Frontal cortex (tissue), 4 donors: ENCODE measurements at places on chromosomes 1 and 21. TPM values are rescaled to one million over a fixed set of nuclear protein-coding genes. Genes with fewer than 3 reads are reported as not detected.

TMEM82 gene
- not detected for total RNA-seq

DNA sequence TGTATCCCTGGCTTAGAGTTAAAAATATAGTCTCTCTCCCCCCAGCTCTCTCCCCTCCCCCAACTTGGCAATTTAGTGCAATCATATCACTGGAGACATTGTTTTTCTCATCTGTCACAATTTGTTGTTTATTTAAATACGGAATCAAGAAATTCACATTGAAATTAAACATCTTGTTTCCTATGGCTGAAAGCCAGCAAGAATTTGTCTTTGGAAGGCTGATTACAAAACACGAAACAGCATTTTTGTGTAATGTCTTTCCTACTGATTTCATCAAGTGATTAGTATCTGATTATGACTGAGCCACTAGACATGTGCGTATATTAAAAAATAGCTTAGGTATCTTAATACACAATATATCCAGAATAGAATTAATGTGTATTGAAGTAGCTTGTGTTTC lies 119.7 kb downstream of the LYPLAL1 start:
- DNase-seq, result no peak

SPRR4 gene
- total RNA-seq, result not detected

- no peak for DNase-seq
Observed at GRCh38 chr1:20950679-20951078, 163.6 kb upstream of the HP1BP3 start.

- DNase-seq, result no peak
Observed at GRCh38 chr1:245245021-245245667, 90.4 kb downstream of the KIF26B start.

GRCh38 chr1:5620418-5620817 lies 371.8 kb downstream of the NPHP4 start:
- no peak for DNase-seq

DNA sequence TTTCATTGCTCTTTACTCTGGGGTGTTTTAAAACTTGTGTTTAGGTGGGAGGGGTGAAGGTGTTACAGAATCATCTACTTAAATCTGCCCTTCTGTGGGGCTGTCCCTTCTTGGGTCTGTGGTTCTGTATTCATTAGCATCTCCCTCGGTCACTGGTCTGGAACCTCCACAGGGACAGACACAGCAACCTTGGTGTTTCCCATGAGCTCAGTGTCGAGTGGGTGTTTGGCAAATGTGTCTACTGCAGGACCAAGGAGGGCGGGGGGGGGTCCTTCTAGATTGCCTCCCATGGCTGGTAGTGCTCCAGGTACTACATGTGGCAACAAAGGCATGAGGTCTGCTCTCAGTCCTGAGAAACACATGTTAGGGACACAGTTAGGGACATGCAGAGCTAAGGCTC lies 273.4 kb downstream of the PCP4 start:
- no peak for DNase-seq

GRCh38 chr1:75991497-75992114 lies 59.4 kb upstream of the ASB17 start:
- peak; percentile 36 for DNase-seq

- no peak for DNase-seq
Observed at GRCh38 chr1:201639826-201640225, 100.9 kb downstream of the NAV1 start.

GJB3 gene
- total RNA-seq, result not detected

GRCh38 chr1:26025517-26025916 lies 3.9 kb downstream of the EXTL1 start:
- no peak for DNase-seq

KPRP gene
- not detected for total RNA-seq

DNA sequence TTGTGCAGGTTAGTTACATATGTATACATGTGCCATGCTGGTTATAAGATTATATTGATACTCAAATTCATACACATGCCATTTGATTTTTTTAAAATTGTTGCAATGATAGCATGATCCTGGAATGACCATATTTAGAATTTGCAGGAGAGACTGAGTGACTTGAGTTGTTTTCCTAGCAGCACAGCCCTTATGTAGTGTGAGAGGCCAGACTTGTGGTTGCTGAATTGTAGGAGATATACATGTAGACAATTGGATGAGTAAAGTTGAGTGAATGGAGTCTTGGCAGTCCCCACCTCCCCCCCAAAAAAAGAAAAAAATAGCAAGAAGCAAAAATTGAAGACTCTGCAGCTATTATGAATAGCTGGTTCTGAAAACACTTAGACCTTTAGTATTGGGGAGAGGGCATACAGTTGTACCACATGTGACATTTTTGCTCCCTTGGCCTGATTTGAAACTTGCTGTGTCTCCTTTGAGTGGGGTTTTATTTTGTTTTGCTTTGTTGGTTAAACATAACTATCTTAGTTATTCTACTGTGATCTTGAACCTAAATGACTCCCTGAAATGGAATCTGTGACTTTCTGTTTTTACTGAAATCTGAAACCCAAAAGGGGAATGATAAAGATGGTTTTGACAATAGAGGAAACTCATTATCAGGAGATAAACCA lies 280.3 kb downstream of the HMCN1 start:
- no peak for DNase-seq
